Left renal pelvis (tissue), 4 donors: ENCODE measurements at places on chromosomes 13 and 19. TPM values are rescaled to one million over a fixed set of nuclear protein-coding genes. Genes with fewer than 3 reads are reported as not detected.

TYK2 gene
- 109 TPM for polyA plus RNA-seq

RPL18 gene
- polyA plus RNA-seq: 1,033 TPM

PPFIA3 gene
- polyA plus RNA-seq: 8.3 TPM

ZNF699 gene
- 7.5 TPM for polyA plus RNA-seq

NOVA2 gene
- polyA plus RNA-seq: 4.3 TPM

SLC7A9 gene
- polyA plus RNA-seq: 9.7 TPM

GRCh38 chr19:10889880-10890279, 18.5 kb downstream of the CARM1 start:
- no peak for DNase-seq

DNA sequence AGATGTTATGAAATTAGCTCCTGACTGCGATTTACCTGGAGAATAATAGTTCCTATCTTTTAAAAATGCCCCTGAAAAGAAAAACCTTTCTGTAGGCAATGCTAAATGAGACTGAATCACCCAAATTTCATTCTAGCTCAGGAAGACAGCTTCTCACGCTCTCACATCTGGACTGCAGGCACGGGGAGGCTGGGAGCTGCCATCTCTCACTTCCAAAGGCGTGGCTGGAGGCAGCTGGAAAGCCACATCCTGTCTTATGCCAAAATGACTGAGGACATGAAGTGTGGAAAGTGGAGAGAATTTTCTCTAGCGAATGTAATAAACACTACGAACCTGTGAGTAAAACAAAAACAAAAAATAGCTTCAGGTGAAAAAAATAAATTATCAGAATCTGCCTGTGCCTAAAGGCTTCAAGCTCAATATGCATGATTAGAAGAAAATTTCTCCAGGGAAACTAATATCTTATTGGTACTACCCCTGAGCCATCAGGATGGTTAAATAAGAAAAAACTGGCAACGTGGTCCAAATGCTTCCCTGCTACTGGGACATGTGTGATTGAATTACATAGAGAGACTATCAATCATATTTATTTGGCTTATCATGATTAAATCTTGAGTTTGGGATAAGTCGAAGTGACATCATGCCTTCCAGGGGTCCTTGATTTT, 58.1 kb upstream of the UBL3 start:
- no peak for DNase-seq

DNA sequence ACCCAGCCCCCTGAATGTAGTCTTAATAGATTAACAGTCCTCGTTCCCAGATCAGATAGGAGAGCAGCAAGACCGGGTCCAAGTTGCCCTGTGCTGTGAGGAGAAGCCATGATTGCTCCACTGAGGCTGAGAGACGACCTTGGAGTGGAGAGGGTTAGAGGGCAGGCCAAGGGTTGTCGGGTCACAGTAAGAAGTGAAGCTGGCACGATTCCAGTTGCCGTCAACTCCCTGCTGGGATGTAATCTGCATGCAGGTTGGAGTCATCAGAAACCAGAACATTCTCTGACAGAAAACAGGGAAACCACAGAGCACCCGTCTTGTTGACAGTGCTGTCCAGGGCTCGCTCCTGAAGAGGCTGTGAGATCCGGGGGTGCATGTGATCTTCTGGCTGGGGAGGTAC, 19.0 kb upstream of the ATP11A start:
- DNase-seq: no peak

- DNase-seq: no peak
These were observed 13.9 kb upstream of the DACH1 start for GRCh38 chr13:71880753-71881541.

GRCh38 chr19:42057846-42058245, 12.2 kb downstream of the GRIK5 start:
- no peak for DNase-seq

DNA sequence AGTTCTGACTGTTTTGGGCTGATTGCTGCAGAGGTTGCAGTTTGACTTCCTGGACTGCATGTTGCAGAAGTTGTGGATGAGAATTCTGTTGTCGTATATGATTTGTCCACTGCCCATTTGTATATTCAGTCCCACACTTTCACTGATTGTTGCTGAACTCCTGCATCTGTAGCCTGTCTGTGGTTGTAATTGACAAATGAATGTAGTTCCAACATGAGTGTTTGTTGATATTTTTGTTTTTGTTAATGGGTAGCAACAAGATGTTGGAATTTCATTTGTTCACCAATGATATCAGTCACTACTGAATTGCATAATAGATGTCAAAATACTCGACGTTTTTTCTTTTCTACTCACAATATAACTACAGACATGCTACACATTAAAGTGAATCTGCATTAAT, 533.9 kb downstream of the DCT start:
- no peak for DNase-seq

- DNase-seq: peak; percentile 70
These were observed 830 bp downstream of the NEK5 start for GRCh38 chr13:52127783-52128702.

GRCh38 chr13:106555631-106556328, 12.2 kb downstream of the ARGLU1 start:
- no peak for DNase-seq

DNA sequence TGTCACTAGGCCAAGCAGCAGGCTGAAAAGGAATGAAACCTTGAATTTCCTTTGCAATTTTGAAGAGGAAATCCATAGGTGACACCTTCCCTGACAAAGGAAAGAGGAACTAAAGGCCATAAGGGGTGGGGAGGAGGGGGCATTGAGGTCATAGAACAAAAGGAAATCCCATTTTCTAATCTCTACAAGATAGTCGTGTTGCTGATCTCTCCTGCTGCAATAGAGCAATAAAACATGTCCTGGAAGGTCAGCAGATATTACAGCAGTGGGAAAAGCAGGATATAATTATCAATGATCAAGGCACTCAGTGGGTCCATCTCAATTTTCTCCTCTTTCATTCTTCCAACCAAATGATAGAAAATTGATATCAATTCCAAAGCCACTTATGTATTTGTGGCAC, 20.3 kb upstream of the RAP2A start:
- no peak for DNase-seq

DNA sequence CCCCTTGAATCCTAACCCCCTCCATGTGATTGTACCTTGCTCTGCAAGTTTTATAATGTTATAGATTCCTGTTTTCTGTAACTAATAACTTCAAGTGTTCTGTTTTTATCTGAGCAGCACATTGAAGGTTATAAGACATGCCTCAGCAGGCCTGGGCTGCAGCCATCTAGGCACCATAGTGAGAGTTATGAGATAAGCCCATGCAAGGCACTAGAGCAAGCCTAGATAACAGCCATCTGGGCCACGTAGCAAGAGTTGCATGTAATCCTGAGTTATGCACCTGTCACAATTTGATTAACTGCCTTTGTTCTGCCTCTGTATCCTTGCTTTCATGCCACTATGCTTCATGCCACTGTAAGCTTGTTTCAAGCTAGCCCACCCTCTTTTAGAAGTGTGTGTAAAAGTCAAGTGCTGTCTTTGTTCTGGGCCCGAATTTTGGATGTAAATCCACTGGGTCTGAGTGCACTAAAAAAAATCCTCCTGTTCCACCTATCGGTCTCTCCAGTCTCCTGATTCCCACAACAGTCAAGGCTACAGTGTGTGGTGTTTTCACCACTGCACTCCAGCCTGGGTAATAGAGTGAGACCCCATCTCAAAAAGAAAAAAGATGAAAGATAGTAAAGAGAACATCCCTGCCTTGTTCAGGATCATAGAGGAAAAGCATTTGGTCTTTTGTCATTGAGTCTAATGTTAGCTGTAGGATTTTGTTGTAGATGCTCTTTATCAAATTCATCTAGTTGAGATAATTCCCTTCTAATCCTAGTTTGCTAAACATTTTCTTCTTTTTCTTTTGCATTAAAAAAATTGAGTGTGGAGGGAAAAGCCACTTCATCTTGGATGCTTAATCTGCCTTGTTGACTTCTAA, 16.0 kb upstream of the KBTBD6 start:
- no peak for DNase-seq

- DNase-seq: no peak
These were observed 87.0 kb downstream of the SLAIN1 start for GRCh38 chr13:77784515-77784914.
